ENCODE measurements at places on chromosomes 11 and 22. TPM values are rescaled to one million over a fixed set of nuclear protein-coding genes. Genes with fewer than 3 reads are reported as not detected.

Gene CHRM1
- not detected for total RNA-seq

Gene RBMXL2
- total RNA-seq: not detected

Gene SCGB1D1
- total RNA-seq: not detected

Gene MFNG
- 158 TPM for total RNA-seq

Gene KRTAP5-7
- not detected for total RNA-seq

Gene H19
- not detected for total RNA-seq

Gene ACRV1
- total RNA-seq: not detected

Gene CD3E
- total RNA-seq: 546 TPM

Gene SCUBE2
- 0.92 TPM for total RNA-seq

Gene OR4D9
- total RNA-seq: not detected

Gene IFITM1
- 97.4 TPM for total RNA-seq

Gene TTC36
- 0.34 TPM for total RNA-seq

Gene NCR3LG1
- total RNA-seq: 2.9 TPM

Gene GUCY1A2
- total RNA-seq: not detected

Gene SCGB1A1
- total RNA-seq: not detected

Gene TMEM191B
- not detected for total RNA-seq

Gene CABP4
- total RNA-seq: 2.8 TPM

Gene FGF4
- total RNA-seq: not detected

Gene MGAT3
- 1.8 TPM for total RNA-seq

Gene MMP12
- total RNA-seq: not detected
